ENCODE measurements at places on chromosomes 16 and 17. TPM values are rescaled to one million over a fixed set of nuclear protein-coding genes. Genes with fewer than 3 reads are reported as not detected.

DNA sequence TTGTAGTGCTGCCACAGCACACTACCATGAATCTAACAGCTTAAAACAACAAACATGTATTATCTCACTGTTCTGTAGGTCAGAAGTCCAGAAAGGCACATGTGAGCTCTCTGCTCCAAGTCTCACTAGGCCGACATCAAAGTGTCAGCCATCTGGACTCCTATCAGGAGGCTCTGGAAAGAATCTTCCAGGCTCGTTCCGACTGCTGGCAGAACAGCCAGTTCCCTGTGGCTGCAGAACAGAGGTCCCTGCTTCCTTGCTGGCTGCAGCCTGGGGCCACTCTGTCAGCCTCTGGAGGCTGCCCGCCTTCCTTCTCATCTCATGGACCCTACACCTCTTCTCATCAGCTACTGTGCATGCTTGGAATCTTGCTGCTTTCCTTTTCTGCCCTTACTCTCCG, 168.9 kb downstream of the CBLN1 start:
- DNase-seq, result no peak
- peaks cover 3% of the 10 kb centered on the region for H3K4me1 ChIP-seq
- H3K27me3 ChIP-seq, result no peaks in the 10 kb centered on the region
- H3K4me3 ChIP-seq, result no peak overlapping the region

- DNase-seq, result peak; percentile 63
- no peak within 1 kb of the TSS for H3K27ac ChIP-seq
- peak within 1 kb of the TSS; percentile 70 for H3K4me3 ChIP-seq
- H3K27me3 ChIP-seq, result peaks cover 74% of the 10 kb centered on the region
- H3K36me3 ChIP-seq, result no peaks in the 10 kb centered on the region
Measured at GRCh38 chr17:50634224-50634914, at the start of gene ABCC3. TSS of gene ABCC3 (plus strand) at chr17:50634881. CDS start at chr17:50634937, 56 bp downstream.

- no peak for DNase-seq
- H3K4me3 ChIP-seq, result no peak overlapping the region
- no peaks in the 10 kb centered on the region for H3K36me3 ChIP-seq
- no peaks in the 10 kb centered on the region for H3K27me3 ChIP-seq
- H3K4me1 ChIP-seq, result peaks cover 21% of the 10 kb centered on the region
Measured at GRCh38 chr16:17420816-17421215, 49.9 kb downstream of the XYLT1 start.

The MMP2 gene
- total RNA-seq, result 23.1 TPM

DNA sequence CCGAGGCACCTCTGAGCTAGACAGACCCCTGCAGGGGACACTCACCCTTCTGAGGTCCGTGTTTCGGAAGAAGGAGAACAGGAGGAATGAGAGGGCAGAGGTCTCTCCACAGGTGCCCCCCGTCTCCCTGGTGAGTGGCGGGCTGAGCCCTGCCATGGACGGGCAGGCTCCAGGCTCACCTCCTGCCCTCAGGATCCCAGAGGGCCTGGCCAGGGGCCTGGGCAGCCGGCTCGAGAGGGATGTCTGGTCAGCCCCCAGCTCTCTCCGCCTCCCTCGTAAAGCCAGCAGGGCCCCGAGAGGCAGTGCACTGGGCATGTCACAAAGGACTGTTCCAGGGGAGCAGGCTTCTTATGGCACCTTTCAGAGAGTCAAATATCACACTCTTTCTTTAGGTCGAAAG, 62.8 kb downstream of the DHRS7C start:
- no peaks in the 10 kb centered on the region for H3K27me3 ChIP-seq
- peaks cover 17% of the 10 kb centered on the region for H3K4me1 ChIP-seq
- no peak overlapping the region for H3K27ac ChIP-seq
- H3K36me3 ChIP-seq, result no peaks in the 10 kb centered on the region
- no peak overlapping the region for H3K4me3 ChIP-seq

DNA sequence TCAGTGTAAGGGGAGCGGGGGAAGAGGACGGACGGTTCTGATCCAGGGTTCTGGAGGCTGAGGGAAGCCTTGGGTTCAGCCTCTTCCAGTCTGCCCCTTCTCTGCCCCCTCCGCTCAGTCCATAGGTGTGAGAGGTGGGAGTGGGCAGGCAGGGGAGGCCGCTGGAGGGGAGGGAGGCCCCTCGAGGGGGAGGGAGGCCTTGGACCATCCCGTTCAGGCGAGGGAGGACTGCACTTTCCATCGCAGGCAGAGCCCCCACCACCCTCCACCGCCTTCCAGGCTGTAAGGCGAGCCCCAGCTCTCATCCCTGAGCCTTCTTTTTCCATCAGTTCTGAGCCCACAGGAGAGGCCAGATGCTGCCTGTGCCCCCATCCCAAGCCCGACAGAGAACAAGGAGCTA, 4.2 kb upstream of the AXIN1 start:
- no peak overlapping the region for H3K27ac ChIP-seq
- peaks cover 3% of the 10 kb centered on the region for H3K4me1 ChIP-seq
- no peak overlapping the region for H3K4me3 ChIP-seq
- no peak for DNase-seq

GRCh38 chr17:2749784-2750181, 331 bp upstream of the CCDC92B start:
- peak; percentile 95 for DNase-seq
- peaks cover 67% of the 10 kb centered on the region for H3K27me3 ChIP-seq
- peak overlapping the region; percentile 68 for H3K4me3 ChIP-seq
- no peak overlapping the region for H3K27ac ChIP-seq
- H3K36me3 ChIP-seq, result no peaks in the 10 kb centered on the region
- H3K4me1 ChIP-seq, result no peaks in the 10 kb centered on the region

- no peaks in the 10 kb centered on the region for H3K4me1 ChIP-seq
- no peak overlapping the region for H3K4me3 ChIP-seq
- no peaks in the 10 kb centered on the region for H3K27me3 ChIP-seq
- no peaks in the 10 kb centered on the region for H3K36me3 ChIP-seq
- DNase-seq, result no peak
- H3K27ac ChIP-seq, result no peak overlapping the region
Measured at GRCh38 chr17:64994781-64995538, 61.6 kb downstream of the GNA13 start.

DNA sequence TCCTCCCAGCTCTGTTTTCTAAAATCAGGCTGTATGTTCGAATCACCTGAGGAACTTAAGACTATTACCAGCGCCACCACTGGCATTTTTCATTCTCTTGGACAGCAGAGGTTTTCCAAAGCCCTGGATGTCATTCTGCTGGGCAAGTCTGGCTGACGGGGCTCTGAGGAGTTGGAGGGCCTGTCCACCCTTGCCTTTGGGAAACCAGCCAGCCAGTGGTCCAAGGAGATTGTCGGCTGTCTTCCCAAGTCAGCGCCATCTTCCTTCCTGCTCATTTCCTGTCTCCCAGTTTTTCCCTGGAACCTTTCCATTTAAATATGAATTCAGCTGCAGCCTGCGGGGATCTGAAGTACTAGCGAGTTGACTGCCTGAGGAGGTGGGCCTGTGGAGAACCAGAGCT, 258.3 kb downstream of the PRKCA start:
- H3K36me3 ChIP-seq, result no peaks in the 10 kb centered on the region
- no peak for DNase-seq
- no peaks in the 10 kb centered on the region for H3K27me3 ChIP-seq
- H3K4me3 ChIP-seq, result no peak overlapping the region
- H3K27ac ChIP-seq, result no peak overlapping the region
- peaks cover 9% of the 10 kb centered on the region for H3K4me1 ChIP-seq

The MYH1 gene
- total RNA-seq, result not detected

The XPO6 gene
- total RNA-seq, result 75.5 TPM

DNA sequence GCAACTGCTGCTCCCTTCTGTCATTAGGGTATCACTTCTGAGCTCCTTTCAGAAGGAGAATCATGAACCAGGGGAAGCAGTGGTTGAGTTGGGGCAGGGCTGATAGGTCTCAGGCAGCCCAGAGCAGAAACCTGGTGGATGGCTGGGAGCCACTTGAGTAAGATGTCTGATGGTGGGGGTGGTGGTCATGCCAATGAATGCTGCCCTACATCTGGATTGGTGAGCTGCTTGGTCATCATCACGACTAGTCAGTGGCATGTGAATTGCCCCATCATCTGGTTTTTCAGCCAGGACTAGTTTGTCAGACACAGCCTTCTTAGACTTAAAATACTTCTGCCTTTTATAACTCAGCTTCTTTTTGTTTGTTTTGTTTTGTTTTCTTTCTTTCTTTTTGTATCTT, 2.6 kb downstream of the GID4 start:
- H3K36me3 ChIP-seq, result no peaks in the 10 kb centered on the region
- H3K27me3 ChIP-seq, result no peaks in the 10 kb centered on the region
- no peak overlapping the region for H3K4me3 ChIP-seq
- no peak for DNase-seq

- H3K27me3 ChIP-seq, result no peaks in the 10 kb centered on the region
- no peak for DNase-seq
- no peak overlapping the region for H3K27ac ChIP-seq
- no peak overlapping the region for H3K4me3 ChIP-seq
Measured at GRCh38 chr16:81350306-81350615, 35.5 kb downstream of the GAN start.

The PERCC1 gene
- total RNA-seq, result 1.1 TPM

DNA sequence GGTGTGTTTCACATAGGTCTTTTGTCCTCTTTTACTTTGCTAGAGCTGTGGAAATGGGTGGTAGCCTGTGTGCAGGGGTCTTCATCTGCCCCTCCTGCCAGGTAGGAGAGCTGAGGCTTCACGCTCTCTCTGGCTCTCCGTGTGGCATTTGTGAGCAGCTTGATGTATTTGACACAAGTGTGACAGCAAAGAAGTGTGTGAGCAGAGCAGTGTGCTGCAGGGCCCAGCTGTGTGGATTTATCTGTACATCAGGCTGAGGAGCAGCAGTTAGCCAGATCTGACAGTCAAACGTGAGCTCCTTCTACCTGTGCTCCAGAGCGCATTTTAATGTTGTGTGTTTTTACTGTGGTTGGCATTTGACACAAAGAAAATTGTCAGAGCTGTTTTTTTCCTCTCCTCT, 101.8 kb downstream of the FTO start:
- no peaks in the 10 kb centered on the region for H3K27me3 ChIP-seq
- peaks cover 7% of the 10 kb centered on the region for H3K36me3 ChIP-seq
- no peak overlapping the region for H3K4me3 ChIP-seq
- no peak for DNase-seq
- H3K27ac ChIP-seq, result no peak overlapping the region

DNA sequence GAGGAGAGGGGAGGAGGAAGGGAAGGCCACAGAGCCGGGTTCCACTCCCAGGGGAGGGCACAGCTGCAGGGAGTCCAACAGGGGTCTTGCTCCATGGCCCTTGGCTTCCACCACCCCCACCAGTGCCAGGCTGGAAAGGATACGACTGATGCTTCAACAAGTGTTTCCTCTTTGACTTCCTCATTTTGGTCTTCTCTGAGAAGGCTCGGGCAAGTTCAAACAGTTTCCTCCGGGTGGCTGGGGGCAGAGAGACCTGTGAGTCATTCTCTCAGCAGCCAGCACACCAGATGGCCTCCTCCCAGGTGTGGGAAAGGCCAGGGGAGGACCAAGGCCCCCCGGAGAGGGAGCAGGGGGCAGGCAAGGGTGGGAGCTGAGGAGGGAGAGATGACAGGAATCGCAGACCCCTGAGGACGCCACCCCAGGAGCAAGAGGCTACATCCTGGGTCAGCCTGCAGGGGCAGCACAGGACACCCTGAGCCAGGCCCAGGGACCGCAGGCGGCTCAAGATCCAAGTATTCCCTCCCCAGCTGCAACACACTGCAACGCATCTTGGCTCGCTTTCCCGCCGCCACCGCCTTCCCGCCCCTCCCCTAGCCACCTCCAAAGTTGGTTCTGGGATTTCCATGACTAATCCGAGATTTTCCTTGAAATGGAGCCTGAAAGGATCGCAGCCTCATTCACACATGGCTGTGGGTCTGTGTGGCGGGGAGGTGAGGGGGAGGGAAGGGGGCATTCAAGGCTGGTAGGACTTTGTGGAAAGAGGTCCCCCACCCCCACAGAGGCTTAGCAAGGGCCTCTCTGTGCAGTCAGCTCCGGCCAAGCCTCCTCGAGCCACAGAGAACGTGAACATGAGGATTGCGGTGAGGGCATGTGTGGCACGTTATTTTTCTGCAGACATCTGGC, 18.4 kb upstream of the MRPS23 start:
- no peak overlapping the region for H3K27ac ChIP-seq
- H3K4me1 ChIP-seq, result peaks cover 14% of the 10 kb centered on the region
- no peak overlapping the region for H3K4me3 ChIP-seq

DNA sequence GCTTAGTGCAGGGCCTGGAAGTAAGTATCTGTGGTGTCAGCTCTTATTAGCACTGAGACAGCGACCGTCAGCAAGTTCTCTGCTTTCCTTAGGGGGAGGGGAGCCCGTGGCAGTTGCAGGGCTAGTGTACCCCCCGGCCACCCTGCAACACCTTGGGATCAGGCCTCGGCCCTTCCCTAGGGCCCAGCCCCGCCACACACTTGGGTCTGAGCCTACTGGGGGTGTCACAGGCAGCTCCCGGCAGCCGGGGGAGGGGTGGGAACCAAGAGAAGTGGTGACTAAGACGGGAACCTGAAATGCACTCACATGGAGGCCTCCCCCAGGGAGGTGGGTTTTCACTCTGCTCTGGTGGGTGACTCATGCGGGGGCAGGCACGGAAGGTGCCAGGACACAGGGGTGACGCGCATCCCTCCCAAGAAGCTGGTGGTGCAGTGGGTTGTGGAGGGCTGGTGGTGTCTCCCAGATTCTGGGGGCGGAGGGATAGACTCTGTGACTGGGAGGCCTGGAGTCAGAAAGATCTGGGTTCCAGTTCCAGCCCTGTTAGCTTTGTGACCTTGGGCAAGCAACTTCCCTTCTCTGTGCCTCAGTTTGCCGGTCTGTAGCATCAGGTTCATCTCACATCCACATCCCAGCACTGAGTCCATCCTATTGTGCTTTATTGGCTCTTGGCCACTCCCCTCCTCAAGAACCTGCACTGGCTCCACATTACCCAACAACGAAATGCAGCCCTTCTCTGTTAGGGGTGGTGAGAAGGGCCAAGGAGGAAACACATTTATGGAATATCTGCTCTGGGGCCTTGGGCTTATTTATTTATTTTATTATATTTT, 44.5 kb downstream of the LAT start:
- peak overlapping the region; percentile 3 for H3K4me3 ChIP-seq
- H3K4me1 ChIP-seq, result peaks cover 8% of the 10 kb centered on the region
- no peak overlapping the region for H3K27ac ChIP-seq
- no peaks in the 10 kb centered on the region for H3K36me3 ChIP-seq
- peak; percentile 71 for DNase-seq
- no peaks in the 10 kb centered on the region for H3K27me3 ChIP-seq

DNA sequence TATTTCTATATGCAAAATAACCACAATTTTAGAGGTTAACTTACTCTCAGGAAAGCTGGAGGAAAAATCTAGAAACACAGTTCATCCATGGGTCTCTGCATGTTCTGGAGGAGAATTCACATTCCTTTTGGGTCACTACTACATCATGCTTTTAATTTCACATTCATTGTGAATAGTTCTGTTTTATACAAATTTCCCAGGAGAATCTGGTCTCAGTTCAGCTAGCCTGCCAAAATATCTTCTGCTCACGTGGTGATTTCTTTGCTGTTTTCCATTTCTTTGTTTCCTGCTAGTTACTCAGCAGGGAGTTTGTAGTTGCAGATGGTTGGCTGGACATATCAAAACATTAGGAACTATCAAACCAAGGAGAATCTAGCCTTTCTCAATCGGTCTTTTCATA, at the start of gene ABCA9:
TSS of gene ABCA9 (minus strand) at position 106 of the 400 bp plus-strand sequence. CDS start 9,801 bp downstream, outside the sequence.
- DNase-seq, result no peak
- no peak within 1 kb of the TSS for H3K4me3 ChIP-seq
- no peak within 1 kb of the TSS for H3K27ac ChIP-seq
- no peaks in the 10 kb centered on the region for H3K27me3 ChIP-seq
- no peaks in the 10 kb centered on the region for H3K4me1 ChIP-seq

- H3K27ac ChIP-seq, result peak overlapping the region; percentile 89
- H3K27me3 ChIP-seq, result no peaks in the 10 kb centered on the region
- no peaks in the 10 kb centered on the region for H3K36me3 ChIP-seq
- H3K4me1 ChIP-seq, result peaks cover 40% of the 10 kb centered on the region
Measured at GRCh38 chr16:61024180-61024900, 1011.9 kb downstream of the CDH8 start.

The HS3ST3B1 gene
- total RNA-seq, result 21.2 TPM

GRCh38 chr17:48351911-48352332, 78.1 kb downstream of the SKAP1 start:
- H3K36me3 ChIP-seq, result no peaks in the 10 kb centered on the region
- DNase-seq, result peak; percentile 34
- H3K4me1 ChIP-seq, result no peaks in the 10 kb centered on the region
